ENCODE measurements at places on chromosomes 5 and 9. TPM values are rescaled to one million over a fixed set of nuclear protein-coding genes. Genes with fewer than 3 reads are reported as not detected.

DNA sequence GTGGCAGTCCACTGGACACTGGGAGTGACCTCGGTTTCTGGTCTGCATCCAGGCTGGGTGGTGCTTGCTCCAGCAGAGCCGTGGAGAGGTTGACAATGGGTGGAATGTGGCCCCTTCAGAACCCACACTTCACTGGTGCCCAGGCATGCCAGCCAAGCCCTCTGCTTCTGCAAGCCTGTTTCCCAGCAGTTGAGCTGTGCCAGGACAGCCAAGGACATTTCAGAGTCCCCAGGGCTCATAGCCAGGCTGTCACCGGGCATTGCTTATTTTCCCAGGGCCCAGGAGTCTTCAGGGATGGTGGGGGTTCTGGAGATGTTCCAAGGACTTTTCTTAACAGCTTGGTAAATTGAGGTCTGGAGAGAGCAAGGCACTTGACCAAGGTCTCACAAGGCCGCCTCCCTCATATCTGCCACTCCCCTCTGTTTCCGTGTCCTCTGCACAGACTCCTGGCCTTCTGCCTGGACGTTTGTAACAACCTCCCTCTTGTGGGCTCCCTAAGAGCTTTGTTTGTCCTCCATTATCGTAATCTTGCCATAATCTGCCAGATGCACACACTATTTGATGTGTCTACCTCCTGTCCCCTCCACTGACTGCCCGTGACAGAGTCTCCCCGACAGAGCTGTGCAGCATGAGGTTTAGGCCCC, 3.8 kb upstream of the NDST1 start:
- ATAC-seq = no peak

DNA sequence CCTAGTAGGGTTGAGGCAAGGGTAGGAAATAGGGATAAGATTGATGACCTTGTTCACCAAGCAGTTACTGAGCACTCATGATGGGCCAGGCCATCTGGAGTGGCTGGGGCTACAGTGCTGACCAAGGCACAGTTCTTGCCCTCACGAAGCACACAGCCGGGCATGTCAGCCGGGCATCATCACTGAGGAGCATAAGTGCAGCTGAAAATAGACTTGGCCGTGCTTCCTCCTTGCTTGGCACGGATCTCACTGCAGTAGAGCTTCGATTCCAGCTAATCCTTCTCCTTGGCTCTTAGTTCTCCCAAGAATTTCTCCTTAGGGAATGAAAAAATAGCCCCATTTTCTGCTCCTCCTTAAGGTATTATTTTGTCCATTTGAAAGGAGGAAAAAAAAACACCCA, 116.6 kb downstream of the NMUR2 start:
- no peak for ATAC-seq

DNA sequence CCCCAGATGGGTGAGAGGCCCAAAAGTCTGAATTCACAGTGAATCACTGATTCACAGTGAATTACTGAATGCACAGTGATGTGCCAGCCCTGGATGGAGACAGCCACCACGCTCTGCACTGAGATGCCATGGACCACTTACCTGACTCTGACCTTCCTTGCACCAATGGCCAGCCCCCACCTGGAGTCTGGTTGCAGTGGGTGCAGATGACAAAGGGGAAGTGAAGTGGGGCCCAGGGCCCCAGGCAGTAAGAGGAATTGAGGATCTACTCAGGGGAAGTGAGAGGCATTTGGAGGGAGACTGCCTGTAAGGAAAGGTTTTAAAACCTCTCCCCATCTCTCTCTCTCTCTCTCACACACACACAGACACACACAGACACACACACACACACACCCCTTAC, 412.1 kb downstream of the CYLC2 start:
- no peak for ATAC-seq

- ATAC-seq = no peak
Measured at GRCh38 chr5:102711525-102712385, 43.4 kb upstream of the PAM start.

- no peak for ATAC-seq
Measured at GRCh38 chr5:154479160-154479943, 1.3 kb upstream of the HAND1 start.

- ATAC-seq = peak; percentile 48
Measured at GRCh38 chr5:66710557-66711088, 114.4 kb downstream of the MAST4 start.

DNA sequence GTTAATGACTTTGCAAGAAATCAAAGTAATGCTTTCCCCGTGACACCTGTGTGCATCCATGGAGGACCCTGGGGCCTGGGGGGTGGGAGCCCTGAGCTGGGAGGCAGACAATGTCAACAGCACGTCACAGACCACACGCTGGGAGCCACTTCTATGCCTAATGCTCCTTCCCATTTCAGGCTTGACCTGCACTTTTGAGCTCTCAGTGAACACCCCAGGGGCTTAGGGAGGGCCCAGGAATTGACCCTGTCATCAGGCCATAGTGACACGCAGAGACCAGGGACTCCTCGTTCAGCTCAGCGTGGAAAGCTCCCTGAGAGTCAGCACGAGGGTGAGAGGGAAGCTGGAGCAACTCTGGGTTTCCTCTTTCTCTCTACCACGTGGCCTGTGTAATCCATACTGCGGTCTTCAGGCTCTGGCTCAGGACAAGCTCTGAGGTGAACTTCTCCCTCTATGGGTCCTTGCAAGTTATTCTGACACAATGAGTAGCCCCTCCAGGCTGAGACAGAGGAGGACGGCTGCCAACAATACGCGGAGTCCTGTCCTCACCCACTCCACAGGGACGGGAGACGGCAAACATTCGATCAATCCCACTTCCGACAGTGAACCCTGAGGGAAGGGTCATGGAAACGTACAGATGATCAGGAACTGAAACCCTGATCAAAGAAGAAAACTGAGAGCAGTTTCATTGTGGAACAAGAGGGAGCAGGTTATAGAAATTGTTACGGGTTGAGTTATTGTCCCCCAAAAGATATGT, 130.8 kb upstream of the IRX4 start:
- ATAC-seq = no peak

GRCh38 chr9:88783711-88784083, 207.6 kb upstream of the S1PR3 start:
- no peak for ATAC-seq

DNA sequence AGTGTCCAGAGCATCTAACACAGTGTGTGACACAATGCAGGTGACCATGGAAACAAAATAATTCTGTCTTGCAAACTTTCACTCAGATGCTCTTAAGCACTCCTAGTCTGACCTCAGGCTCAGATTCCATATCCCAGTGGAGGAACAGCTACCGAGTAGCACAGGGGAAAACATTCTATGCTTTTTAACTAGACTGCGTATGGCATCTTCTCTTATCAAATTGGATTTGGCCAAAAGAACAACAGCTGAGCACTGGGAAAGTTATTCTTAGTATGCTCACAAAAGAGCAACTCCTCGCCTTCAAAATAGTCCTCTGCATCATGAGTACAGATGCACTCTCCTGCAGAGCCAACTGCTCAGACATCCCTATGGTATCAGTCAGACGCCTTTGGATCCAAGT, 528.2 kb upstream of the DAP start:
- no peak for ATAC-seq

The C5orf46 gene
- 0.36 TPM for total RNA-seq

The CDH18 gene
- not detected for total RNA-seq

The DBH gene
- not detected for total RNA-seq

The FOXD4L4 gene
- total RNA-seq = 0.52 TPM

The TMED7 gene
- 47.2 TPM for total RNA-seq

The SNAPC4 gene
- 3.7 TPM for total RNA-seq
